ENCODE measurements at places on chromosomes 3 and 15.

DNA sequence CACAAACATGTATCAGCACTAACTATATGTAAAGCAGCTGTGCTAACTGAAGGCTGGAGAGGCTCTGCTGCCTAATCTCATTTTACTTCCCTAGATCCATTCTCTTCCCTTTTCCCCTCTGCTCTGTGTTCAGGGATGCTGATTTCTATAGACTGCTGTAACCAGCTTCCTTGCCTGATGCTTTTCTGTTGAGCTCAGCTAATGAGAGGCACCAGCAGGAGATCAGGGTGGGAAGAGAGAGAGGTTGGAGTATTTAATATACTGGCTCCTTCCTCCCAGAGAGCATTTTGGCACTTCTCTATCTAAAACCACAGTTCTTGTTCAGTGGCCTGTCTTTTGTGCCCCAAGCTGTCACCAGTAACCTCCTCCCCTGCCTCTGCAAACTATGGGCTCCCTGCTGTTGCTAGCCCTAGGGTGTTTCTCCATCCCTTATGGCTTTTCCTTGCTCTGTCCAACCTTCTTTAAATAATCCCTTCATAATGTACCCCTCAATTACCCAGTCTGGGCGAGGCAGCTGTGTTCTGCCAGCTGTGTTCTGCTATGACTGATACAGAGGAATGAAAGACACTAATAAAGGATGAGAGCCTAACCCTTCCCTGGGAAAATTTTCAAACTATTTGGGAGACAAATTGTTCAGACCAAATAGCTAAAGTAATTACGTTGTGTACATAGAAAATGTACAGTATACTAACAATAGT is 69.5 kb downstream of the CADPS start:
- no peak for DNase-seq

DNA sequence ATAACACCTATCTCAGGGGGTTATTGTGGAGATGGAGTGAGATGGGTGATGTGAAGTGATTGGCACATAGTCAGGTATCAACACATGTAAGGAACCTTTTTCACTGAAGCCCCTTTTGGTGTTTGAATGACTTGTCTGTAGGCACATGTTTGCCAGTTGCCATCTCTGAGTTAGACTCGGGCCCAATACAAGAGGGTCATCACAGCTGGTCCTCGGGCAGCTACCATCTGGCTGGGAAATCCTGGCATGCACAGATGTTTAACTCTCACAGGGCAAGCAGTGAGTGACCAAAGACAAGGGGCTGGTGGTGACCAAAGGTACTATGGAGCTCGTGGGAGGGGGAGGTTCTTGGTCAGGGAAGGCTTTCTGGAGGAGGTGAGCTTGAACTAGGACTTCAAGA is 118.8 kb downstream of the CLSTN2 start:
- no peak for DNase-seq

- DNase-seq, result no peak
These were observed 47.8 kb upstream of the P2RY1 start for GRCh38 chr3:152786977-152787681.

DNA sequence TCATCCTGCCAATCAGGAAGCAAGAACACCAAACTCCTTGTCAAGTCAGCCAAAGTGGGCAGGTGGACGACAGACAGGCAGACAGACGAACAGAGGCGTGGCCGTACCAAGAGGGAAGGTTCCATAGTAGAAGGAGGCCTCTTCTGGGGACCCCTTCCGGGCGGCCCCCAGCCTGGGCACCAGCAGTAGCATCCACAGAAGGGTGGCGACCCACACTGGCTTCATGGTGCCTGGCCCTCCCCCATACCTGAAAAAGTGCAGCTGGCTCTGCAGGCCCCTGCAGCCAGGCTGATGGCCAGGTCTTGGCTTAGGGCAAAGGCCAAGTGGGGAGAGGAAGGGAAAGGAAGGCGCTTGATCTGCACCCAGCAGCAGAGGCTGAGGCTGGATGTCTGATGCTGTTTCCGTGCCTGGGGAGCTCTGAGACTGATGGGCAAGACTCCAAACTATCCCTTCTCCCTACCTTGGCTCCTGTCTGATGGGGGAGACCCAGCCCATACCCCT is 607 bp downstream of the LCTL start:
- no peak for DNase-seq

GRCh38 chr3:75272691-75273090 is 391.4 kb upstream of the FRG2C start:
- DNase-seq, result no peak

DNA sequence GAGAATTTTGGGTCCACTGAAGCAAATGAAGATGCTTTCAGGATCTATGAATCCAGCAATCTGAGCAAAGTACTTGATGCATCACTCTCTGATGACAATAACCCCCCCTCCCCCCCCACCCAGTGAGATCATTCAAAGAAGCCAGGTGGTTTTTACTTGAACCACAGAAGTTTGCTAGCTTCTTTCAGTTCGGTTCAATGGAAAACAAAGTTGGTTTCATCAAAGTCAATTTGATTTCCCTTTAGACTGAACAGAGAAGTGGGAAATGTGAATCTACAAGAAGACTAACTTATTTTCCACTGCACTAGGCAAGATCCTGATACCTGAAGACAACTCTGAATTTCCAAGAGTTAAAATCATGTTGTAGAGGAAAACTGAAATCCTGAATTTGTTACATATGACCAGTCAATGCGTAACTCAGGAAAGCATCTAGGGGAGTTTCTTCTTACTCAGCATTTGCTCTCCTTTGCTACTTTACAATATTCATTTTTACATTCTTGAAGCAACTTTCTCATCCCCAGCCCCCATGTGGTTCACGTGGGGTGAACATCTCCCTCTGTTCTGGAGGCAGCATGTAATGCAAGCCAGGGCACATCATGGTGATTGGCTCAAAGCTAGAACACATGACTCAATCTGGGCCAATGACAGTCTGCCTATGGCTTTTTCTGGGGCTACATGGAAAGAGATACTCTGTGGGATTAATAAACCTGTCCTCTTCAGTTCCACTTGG is 572.6 kb downstream of the FOXP1 start:
- DNase-seq, result peak; percentile 47

DNA sequence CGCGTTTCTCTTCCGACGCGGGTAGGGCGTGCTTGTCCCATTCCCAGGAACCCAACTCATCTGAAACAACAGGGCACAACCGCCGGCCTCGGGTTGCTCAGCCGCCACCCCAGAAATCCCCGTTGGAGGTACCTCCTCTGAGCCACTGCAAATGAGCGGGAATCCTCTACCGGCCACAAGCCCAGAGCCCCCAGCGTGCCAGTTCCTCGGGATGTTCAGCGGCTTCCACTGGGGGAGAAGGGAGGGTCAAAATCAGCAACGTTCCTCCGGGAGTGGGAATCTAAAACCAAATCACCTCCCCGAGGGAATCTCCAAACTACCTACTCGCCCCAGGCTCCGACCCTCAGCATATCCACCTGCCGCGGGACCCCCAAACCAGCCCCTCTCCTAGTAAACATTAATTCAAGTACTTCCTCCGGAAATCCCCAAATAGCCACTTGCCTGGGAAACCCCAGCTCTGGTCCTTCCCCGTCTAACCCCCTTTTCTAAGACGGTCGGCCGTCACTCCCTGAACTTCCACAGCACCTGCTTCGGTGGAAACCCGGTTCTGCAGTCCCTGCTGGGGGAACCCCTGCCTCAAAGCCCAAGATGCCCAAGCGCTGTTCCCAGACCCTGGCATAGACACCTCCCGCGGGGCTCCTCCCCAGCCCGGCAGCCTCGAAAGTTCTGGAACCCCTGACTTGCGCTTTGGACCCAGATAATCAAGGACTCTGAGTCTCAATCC is 887 bp downstream of the OXTR start:
- DNase-seq, result no peak

DNA sequence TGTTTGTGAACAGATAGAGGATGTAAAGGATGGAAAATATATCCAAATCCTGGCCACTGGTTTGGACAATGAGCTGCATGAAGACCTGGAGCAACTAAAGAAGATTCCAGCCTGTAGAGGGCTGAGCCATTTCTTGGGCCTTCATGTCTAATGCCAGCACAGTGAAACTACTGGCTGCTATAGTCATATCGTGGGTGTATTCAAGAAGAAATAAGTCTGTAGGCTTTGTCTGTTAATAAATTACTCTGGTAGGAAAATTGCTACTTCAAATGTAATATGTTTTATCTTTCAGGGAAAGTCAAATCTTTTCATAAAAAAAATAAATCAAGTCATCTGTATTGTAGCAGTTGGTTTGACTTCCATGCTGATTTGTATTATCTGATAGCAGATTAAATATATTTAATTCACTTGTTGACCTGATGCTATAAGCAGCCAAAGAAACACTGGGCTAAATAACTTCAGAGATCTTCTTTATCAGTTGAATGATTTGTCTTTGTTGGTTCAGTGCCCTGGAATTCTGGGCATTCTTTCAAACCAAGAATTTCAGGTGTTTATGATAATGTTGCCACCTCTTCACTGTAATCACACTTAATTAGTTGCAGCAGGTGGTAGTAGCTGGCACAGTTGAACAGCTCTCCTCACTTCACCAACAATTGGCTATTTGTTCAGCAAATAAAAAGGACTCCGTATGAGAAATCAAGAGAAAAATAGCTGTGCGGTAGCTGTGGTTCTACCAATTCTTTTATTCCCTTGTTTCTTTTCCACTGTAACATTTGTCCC is 1109.5 kb downstream of the NSUN3 start:
- no peak for DNase-seq

GRCh38 chr3:118146658-118147375 is 887.8 kb downstream of the IGSF11 start:
- no peak for DNase-seq

DNA sequence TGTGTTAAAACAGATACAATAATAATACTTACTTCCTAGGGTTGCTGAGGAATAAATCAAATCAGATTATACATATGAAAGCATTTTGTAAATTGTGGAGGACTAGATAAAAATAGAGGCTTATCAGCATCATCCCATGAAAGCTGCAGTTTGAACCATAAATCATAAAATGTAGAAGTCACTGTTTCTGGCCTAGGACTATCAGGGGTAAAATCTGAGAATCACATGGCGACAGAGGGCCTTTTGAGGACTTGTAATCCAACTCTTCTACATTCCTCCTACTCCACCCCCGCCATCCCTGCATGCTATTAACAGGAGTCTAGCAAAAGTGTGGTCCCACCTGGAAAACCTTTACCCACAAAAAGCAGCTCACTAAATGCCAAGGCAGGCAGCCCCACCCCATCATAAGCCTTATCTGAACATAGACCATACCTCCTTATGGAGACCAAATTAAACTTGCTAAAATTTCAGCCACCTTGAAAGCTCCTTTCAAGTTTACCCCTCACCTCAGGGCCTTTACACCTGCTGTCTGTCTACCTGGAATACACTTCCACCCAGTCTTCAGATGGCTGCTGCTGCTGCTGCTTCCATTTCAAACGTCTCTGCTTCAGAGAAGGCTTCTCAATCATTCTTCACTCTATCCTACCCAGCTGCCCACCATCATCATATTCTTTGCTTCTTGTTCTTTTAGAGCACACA is 11.5 kb downstream of the MB21D2 start:
- no peak for DNase-seq

GRCh38 chr3:19215427-19215826 is 67.1 kb downstream of the KCNH8 start:
- DNase-seq, result no peak

- no peak for DNase-seq
These were observed 31.1 kb downstream of the TMEM212 start for GRCh38 chr3:171874251-171874681.

GRCh38 chr3:14431452-14431916 is 29.1 kb downstream of the SLC6A6 start:
- no peak for DNase-seq

DNA sequence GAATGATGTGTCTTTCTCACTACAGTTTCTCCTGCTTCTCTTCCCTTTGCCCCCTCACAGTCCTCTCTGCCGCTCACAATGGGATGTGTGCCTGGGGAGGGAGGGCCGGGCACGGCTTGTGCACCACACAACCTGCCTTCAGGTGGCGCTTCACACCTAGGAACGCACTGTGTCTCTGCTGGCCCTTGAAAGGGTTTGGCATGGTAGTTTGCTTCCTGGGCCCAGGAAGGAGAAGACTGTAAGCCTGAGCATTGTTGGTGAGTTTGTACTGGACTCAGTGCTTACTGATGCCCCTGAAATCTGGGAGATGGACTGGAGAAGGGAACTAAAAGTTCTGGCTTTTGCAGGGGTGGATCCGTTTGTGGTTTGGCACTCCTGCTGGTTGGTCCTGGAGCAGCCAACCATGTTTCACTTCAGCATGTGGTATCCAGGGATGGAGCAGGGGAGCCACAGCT is 9.2 kb downstream of the ALPK3 start:
- no peak for DNase-seq

Data from activated CD4-positive, alpha-beta T cell treated with anti-CD3 and anti-CD28 coated beads for 24 hours (primary cell).